NCI-H1930 (cell line): ENCODE measurements at places on chromosomes 5 and 9.

GRCh38 chr9:14418941-14419937 lies 105.3 kb upstream of the NFIB start:
- no peak for DNase-seq

GRCh38 chr5:135024956-135025729 lies 8.9 kb downstream of the PITX1 start:
- DNase-seq, result no peak

DNA sequence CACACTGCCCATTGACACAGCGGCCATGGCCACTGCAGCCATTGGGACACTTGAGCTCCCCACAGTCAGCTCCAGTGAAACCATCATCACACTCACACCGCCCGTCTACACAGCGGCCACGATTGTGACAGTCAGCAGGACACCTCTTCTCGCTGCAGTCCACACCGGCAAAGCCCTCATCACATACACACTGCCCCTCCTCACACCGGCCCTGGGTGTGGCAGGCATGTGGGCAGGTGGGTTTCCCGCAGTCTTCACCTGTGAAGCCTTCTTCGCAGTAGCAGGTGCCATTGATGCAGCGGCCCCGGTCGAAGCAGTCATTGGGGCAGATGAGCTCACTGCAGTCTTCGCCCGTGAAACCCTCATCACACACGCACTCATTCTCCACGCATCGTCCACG lies 31.5 kb downstream of the TNC start:
- no peak for DNase-seq

GRCh38 chr9:99021512-99021911 lies 77.8 kb downstream of the COL15A1 start:
- DNase-seq, result no peak

GRCh38 chr5:152306386-152306785 lies 98.7 kb downstream of the NMUR2 start:
- no peak for DNase-seq

DNA sequence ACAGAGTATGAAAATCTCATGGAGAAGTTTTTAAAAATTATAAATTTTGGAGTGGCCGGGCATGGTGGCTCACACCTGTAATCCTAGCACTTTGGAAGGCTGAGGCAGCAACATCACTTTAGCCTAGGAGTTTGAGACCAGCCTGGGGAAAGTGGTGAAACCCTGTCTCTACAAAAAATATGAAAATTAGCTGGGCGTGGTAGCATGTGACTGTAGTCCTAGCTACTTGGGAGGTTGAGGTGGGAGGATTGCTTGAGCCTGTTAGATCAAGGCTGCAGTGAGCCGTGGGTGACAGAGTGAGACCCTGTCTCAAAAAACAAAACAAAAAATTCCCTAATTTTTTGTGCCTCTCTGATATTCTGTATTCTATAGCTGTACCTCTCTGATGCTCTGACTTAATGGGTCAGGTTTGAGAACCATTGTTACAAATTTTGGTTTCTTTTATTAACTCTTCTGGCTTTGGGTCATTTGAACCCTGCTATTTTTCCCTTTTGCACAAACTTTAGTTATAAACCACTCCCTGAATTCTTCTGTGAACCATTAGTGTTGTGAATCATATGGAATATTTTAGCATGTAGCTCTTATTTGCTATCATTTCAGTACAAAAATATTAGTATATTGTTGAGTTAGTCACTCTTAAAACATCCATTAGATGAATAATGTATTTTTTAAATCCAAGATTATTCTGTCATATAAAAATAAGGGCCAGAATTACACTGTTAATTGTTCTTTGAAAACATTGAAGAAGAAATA lies 51.0 kb downstream of the FER start:
- no peak for DNase-seq

DNA sequence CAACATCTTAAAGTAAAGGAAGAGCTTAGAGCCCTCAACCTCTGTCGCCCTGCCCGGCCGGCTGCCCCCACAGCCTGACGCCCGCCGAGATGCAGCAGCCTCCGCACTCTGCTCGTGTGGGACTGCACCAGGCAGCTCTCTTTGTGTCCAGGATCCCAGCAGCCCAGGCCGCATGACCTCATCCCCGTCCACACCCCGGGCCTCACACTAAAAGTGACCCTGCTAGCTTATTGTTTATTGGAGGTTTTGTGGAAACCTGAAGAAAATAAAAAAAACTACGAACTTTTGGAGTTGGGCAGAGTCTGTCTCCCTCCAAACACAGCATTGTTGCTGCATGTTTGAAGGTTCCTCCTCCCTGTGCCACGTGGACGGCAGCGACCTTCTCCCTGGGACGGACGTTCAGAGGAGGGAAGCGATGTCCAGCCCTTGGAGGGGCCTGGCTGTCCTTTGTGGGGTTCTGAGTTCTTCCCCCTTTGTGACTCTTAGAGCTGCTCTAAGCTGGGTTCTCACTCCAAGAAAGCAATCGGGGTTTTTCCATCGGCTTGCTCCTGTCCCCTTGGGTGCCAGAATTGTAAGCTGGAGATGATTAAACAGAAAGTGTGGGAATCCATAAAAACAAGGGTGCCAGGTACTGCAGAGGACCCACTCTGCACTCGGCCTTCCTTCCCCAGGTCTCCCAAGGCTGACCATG lies 103.5 kb upstream of the COL5A1 start:
- no peak for DNase-seq

DNA sequence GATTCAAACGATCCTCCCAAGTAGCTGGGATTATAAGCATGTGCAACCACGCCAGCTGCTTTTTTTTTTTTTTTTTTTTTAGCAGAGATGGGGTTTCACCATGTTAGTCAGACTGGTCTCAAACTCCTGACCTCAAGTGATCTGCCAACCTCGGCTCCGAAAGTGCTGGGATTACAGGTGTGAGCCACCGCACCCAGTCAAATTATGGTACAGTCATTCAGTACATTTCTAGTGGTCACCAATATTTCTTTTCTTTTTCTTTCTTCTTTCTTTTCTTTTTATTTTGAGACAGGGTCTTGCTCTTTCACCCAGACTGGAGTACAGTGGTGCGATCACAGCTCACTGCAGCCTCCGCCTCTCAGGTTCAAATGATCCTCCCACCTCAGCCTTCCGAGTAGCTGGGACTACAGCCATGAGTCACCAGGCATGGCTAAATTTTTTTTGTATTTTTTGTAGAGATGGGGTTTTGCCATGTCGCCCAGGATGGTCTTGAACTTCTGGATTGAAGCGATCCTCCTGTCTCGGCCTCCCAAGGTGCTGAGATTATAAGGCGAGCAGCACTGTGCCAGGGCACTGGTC lies 25.4 kb upstream of the DCP2 start:
- no peak for DNase-seq

DNA sequence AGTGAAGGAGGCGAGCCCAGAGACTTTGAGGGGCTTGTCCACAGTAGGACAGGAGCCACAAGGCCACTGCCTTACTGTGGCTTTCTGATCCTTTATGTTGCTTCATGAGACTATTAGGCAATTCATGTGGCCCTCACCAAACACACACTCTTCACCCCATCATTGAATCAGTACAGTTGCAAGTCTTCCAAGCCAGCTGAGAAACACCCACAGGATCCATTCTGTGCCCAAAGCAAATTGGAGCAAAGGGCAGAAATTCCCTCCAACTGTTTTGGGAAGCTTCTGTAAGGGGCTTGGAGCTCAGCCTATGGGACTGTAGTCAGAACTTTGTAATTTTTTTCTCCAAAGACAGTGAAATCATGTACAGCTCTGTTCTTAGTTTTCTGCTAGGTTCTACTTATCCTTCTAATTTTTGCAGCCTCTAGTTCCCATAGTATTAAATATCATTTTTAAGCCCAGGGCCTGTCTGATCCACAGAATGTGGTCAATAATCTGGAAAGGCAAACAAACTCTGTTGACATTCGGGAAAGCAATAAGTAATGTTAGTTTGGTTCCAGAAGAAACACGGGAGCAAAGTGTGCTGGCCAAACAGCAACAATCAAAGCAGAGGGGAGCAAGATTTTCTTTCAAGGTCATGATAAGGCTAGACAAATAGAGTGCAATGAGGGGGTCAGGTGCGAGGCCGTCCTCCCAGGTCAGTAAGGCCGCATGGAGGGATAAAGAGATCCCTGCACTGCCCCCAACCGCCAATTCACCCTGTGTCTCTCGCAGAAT lies 47.0 kb downstream of the UBE2QL1 start:
- no peak for DNase-seq

DNA sequence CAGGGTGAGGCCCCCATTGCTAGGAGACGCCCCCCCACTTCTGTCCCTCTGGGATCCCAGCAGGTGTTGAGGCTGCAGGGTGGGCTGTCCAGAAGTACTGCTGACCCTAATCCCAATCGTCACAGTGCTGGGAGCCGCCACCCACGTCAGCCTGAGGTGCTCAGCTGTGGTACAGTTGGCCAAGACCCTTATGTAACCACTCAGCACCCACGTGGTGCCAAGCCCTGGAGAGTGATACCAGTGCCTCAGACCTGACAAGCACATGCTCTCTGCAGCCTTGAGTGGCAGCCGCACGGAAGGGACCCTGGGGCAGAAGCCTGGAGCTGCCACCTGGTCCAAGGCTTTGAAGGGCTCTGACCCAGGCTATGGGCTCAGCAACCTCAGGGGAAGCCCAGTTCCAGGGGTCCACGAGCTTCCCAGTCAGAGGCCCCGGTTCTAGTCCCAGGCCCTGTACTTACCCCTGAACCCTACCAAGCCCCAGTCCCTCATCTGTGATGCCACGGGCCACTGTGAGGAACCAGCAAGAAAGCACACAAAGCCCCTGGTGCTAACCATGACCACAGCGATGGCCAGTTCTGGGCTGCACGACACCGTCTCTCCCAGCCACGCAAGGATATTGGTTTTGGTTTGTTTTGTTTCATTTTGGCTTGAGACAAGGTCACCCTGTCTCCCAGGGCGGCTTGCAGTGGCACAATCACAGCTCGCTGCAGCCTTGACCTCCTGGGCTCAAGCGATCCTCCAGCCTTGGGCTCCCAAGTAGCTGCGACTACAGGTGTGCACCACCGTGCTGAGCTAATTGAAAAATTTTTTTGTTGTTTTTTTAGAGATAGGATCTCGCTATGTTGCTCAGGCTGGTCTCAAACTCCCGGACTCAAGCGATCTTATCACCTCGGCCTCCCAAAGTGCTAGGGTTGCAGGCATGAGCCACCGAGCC lies 50.7 kb downstream of the DBH start:
- no peak for DNase-seq
